ENCODE measurements at places on chromosomes 11 and 22.

DNA sequence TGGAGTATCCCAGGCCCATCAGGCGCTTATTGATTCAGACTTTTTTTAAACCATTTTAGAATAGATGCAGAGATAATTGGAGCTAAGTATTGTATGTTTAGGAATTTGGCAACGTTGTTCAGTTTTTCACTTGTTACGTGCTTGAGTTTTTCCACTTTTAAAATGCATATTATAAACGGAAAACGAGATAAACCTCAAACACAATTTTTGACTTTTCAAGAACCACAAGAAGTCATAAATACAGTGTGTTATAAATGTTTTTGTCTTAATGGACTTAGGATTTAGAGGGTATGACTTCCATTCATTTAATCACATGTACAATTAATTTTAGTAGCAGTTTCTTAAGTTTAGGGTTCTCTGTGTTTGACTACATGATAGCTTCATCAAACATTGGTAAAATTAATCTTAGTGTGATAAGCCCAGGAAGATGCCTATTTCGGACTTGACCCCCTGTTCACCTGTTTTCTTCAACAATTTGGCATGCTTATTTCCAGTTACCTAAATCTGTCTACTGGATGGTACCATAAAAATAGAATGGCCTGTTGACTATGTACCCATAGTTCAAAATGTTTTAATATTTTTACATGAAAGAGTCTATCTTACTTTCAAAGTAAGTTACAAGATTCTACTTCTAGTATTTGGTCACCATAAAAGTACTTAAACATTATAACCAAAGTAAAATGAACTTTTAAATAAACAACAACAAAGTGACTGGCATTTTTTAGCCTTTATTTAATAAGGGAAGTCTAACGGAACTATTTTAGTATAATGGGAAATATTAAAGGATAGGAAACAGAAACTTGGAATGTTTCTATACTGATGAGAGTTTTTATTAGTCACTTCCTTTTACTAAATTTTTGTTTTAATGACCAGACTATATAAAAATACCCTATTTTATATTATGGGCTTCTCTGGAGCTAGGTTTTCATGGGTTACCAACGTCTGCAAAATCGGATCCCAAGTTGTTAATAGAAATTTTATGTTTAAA is 1.4 kb downstream of the ZC3H12C start:
- DNase-seq, result no peak

DNA sequence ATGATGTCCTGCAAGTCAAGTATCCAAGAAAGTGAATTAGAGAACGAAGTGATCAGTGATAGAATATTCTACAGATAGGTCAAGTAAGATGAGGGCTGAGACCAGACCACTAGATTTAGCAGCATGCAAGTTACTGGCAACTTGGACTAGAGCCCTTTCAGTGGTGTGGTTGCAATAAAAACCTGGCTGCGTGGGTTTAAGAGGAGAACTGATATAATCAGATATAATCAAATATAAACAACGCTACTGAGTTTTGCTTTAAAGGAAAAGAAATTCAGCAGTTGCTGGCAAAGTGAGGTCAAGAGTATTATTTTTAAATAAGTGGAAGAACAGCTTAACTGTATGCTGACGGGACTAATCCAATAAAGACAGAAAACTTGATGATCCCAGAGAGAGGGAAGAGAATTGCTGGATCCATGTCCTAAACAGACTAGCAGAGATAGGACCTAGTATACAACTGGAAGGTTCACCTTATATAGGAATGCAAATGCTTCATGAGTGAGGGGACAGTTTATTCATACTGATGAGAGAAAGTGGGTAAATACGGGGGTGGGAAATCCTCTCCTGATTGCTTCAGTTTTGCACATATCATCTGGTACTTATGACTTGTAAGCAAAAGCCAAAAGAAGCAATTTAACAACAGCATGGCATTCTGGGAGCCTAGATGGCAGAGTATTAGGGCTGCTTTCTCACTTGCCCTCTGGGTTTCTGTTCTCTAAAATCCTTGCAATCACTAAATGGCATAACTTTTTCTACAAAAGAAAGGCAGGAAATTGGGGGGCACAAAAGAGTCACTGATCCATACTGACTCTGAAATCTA is 146.2 kb downstream of the RBFOX2 start:
- DNase-seq, result no peak

DNA sequence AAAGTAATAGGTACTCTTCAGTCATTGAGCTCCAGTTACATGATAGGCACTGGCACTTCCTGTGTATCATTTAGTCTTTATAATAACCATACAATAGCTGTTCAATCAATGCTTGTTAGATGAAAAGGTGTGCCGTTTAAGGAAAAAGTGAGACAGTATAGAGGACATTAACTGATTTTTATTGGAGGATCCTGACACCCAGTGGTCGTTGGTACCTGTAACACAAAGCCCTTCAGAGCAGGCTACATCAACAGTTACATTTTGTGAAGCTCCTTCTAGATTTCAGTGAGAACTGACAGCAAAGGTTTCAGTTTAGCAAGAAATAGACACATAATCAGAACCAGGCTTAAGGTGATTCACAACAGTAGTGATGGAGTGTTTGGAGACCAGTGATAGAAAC is 44.2 kb downstream of the CCDC81 start:
- no peak for DNase-seq

DNA sequence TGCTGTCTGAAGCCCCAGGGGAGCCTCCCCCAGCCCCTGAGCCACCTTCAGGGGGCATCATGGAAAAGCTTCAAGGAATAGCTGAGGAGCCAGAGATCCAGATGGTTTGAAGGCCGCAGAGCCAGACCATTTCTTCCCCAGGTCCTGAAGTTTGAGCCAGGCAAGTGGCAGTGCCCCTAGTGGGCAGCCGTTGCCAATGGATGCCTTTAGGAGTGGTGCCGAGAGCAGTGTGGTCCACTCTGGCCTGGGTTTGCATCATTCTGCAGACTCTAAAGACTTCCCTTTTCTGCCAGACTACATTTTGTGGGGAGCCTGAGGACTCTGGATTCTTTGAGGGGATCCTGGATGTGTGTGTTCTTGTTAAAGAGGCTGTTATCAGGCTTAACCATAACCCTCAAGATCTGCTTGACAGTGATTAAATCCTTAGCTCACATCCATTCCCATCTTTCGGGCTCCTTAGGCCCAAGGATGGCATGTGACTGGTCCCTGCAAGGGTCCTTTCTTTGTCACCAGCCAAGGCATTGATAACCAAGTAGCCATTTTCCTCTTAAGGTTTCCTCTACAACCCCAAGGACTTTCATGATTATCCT is 13.1 kb downstream of the HINFP start:
- DNase-seq, result no peak

- no peak for DNase-seq
Observed at GRCh38 chr22:20573176-20573832, 65.9 kb downstream of the MED15 start.

DNA sequence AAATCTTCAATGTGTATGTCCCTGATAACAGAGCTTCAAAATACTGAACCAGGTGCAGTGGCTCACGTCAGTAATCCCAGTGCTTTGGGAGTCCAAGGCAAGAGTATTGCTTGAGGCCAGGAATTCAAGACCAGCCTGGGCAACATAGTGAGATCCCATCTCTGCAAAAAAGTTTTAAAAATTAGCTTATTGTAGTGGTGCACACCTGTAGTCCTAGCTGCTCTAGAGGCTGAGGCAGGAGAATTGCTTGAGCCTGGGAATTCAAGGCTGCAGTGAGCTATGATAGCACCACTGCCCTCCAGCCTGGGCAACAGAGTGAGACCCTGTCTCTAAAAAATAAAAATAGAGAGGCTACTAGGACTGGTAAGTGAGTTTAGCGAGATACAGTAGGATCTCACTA is 84.0 kb downstream of the PACS1 start:
- DNase-seq, result no peak

All from activated T-helper 1 cell treated with anti-CD3 and anti-CD28 coated beads, Interleukin-12 subunit alpha, Interleukin-12 subunit beta, Interleukin-2, Interleukin-4 antibody, amounts not matched to agents 30 ng/mL and 10 ng/mL and 1 ng/mL, durations not matched to agents 14 hours and 24 hours and 36 hours (primary cell).